ENCODE measurements at places on chromosomes 3 and 15.

GRCh38 chr15:61500951-61501620 lies 272.0 kb upstream of the RORA start:
- DNase-seq = no peak

- no peak for DNase-seq
These were observed 239.2 kb downstream of the PDZRN3 start for GRCh38 chr3:73385568-73385967.

DNA sequence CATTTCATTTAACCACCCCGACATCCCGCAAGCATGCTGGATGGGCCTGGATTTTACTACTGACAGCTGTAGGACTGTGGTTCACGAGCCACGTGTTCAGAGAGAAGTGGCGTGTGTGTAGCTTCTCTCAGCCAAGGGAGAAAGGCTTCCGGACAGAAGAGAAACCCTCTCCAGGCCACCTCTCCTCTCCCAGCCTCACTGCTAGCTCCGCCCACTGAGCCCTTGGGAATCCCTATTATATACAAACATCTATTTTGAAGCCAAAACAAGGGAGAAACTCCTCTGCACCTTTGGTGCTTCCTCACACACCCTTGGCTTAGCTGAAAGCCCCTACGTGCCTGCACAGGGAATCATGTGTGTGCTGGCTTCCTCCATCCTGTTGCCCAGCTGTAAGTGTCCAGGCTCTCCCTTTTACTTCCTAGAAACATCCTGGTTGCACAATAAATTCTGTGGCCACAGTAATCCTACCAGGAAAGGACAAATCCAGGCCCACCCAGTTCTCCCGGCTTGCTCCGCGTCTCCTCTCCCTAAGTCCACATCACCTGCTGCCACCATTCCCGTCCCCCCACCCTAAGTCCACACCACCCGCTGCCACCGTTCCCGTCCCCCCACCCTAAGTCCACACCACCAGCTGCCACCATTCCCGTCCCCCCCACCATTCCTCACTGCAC lies 30.5 kb downstream of the PCSK6 start:
- no peak for DNase-seq

GRCh38 chr15:81323559-81323943 lies 390 bp downstream of the STARD5 start:
- no peak for DNase-seq

DNA sequence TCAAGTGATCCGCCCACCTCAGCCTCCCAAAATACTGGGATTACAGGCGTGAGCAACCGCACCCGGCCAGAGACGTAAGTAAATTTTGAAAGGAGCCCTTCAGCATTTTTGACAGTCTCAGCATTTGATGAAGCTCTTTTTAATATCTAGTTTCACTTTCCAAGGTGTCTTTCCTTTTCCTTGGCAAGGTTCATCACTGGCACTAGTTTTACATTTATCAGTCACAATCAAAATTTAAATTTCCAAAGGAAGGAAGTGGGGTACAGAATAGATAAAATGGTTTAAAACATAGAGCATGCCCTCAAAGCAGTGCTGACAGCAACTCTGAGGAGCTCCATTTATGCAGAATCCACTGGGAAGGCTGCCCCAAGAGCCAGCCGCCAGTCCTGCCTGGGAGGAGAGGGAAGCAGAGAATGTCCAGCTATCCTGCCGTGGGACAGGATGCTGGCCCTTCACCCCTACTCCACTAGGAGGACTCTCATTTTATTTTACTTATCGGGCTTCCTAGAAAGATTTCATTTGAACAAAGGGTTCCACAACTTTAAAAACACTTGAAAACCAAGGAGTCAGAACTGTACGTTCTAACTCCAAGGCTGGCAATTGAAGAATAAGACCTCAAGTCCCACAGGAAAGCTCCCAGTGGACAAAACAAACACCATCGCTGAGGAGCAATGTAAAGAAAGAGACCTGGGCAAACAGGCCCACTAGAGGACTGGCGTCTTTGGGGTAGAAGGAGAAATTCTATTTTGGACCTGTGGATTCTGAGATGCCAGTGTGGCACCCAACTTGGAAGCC lies 9.9 kb downstream of the SFMBT1 start:
- DNase-seq = no peak

DNA sequence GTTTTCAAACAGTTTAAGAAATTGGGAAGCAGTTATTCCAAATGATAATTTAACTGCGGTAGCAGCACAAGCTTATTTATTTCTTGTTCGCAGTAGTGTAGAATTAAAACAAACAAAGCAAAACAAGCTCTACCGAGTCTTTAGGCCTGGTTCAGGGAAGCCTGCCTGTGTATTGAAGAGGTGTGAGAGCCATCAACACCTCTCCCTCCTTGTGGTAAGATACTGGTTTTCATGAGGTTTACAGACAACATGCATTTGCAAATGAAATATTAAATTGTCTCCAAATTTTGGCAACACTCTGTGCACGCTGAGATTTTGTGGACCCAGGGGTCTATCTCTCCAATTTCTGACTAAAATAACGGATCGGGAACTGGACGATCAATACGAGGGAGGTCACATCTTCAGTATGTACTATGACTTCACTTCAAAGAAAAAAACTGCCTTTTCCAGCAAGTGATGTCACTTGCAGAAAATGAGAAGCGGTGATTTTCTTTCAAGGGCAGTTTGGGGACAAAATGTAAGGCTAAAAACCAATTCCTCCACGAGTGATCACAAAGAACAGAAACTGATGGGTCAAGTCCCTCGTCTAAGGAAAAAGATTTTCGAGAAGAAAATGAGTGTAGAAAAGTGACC lies 721 bp downstream of the ATR start:
- DNase-seq = no peak

Data from fibroblast of skin of left quadriceps (primary cell).